ENCODE measurements at places on chromosomes 6 and 20.

DNA sequence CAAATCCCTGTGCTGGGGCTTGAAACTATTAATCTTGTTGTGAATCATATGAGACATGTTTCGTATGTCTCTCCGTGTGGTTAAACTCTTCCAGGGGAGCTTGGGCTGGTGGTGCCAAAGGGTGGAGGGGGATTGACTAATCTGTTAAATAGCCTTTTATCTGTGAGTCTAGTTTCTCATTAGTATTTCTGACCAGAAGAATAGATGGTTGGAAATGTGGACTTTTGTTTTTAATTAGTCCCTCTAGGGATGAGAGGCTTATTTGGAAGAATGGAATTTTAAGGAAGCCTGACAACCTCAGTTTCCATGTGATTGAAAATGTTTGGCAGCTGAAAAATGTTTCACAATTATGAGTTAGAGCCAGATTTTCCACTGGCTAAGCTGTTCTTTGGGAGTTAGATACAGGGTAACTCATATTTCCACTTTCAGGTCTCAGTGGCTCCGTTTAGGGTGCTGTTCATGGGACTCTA is 117.3 kb downstream of the BCKDHB start:
- no peak for DNase-seq

DNA sequence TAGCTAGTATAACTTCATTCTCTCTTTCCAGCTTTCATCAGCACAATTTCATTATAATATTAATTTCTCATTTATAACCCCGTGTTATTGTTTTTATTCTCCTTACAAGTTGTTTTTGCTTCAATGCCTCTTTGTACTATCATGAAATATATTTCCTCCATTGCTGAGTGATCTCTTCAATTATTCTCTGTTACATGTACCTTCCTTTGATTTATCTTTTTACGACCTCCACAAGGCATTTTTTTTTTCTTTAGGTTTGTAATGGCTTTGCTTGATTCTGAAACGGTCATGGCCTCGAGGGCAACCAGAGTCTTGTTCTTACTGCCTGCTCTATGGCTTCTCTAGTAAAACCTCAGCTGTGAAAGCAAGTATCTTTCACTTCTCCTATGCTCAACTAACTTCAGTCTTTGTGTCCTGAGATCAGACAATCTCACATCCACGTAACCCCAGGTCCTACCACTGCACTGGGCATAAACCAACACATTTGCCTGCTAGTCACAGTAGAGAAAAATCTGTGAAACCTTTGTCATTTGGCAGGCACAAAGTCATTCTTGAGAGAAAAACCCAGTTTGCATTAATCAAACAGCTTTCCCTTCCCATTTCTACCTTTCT is 119.9 kb downstream of the UST start:
- no peak for DNase-seq

DNA sequence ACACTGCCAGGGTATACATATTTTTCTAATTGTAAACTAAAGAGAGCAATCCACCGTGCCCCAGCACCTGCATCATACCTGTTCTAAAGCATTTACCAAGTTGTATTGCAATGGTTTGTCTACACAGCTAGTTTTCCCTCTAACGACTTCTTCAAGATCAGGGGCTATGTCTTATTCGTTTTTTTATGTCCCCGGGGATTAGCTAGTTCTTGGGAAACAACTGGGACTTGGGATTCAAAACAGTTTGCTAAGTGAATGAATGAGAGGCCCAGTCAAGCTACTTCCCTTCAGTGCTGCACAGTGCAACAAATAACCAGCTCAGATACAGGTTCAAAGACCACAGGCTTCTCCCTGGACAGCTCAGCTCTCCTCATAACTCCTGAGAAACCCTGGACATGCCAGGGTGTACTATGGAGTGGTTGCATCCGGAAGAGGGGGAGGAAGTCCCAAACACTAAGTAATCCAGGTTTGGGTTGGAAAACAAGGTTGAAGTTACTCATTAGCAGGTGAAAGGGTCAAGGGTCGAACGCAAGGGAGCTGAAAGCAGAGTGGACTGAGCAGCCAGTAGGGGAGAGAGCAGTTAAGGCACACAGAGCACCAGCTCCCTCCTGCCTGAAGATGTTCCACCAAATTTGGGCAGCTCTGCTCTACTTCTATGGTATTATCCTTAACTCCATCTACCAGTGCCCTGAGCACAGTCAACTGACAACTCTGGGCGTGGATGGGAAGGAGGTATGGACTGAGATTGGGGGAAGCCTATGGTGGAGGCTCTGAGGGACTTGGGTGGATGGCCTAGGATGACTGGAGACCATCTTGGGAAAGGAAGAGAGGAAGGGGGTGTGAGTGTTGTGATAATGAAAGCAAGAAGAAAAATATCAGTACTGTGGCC is at the start of gene APOM:
APOM (plus strand) TSS at position 546 of the 889 bp plus-strand sequence; CDS start at position 619, 73 bp downstream.
- DNase-seq = no peak

- peak; percentile 60 for DNase-seq
Measured at GRCh38 chr20:32539026-32539816, 45.9 kb downstream of the NOL4L start.

DNA sequence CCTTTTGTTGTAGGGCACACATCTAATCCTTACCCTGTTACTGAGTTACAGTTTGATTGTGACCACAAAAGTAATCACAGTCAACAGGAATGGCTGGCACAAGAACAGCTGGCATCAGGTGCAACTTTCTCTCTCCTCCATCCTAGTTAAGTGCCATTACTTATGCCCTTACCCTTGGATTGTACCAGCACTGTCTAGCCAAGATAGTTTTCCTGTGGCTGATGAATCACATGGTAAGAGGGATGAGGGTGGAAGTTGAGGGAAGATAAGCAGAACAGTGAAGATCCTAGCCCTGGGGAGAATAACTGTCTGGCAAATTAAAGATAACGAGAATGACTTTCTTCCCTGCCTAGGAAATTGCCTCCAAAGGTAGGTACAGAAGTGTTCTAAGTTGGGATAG is 42.0 kb downstream of the RNF217 start:
- no peak for DNase-seq

DNA sequence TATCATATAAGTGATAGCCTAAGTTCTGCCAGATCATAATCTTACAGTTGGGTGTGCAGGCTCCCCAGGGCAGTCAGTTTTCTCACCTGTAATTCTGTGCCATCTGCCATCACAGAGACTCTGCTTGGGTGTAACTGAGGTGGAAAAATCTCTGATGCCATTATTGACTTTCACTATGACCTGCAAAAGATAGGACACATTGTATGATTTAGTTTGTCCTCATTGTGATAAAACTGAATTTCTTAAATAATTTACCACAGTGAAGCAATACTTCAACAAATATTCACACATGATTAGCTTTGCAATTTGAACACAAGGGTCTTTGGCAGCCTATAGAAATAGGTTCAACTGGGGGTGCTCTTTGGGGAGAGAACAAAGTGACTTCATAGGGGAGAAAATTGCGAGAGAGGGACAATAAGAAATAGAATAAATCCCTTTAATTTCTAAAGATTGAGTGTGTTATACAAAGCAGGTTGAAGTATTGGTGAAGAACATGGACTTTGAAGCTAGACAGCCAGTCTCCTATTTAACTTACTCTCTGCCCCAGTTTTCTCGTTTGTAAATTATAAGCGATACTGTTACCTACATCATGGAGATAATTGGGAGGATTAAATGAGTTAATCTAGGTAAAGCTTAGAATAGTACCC is 27.3 kb downstream of the FAM229B start:
- no peak for DNase-seq

- peak; percentile 42 for DNase-seq
Measured at GRCh38 chr6:105452924-105453756, 50.3 kb upstream of the PREP start.

GRCh38 chr6:110534731-110535492 is 58.5 kb upstream of the SLC22A16 start:
- no peak for DNase-seq

- no peak for DNase-seq
Measured at GRCh38 chr6:33609528-33609927, 11.6 kb upstream of the ITPR3 start.

- no peak for DNase-seq
Measured at GRCh38 chr6:119331663-119332286, 17.8 kb downstream of the MAN1A1 start.
